Natural killer cell treated with Interleukin-12 subunit alpha and Interleukin-12 subunit beta and Interleukin-15 and Interleukin-18, amount 100 ng/mL, for 72 hours (primary cell): ENCODE measurements at places on chromosomes 5 and 9. TPM values are rescaled to one million over a fixed set of nuclear protein-coding genes. Genes with fewer than 3 reads are reported as not detected.

DNA sequence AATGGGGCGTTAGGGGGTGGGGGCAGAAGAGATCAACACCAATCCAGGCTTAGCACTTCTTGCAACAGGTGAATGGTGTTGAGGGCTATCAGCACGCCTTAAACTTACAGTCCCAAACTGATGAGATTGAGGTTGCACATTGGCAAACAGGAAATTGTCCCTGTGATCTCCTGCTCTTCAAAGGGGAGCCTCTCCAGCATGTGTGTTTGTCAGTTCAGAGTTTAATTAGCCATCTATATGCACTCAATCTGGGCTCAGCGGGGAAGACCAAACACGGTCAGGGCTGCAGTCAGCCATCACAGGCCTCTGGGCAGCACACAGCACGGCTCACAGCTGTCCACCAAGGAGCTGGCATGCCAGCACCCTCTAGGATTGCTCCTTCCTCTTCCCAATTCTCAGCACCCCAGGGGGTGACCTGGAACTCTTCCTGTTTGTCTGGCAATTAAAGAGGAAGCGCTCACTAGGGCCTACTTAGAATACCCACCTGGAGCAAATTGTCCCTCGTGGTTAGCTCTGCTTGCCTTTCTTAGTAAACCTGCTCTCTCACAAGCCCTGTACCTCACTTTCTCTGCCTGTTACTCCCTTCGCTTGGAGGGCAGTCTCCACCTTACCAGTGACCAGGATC lies 217.4 kb downstream of the SLIT3 start:
- no peaks in the 10 kb centered on the region for H3K36me3 ChIP-seq
- H3K4me1 ChIP-seq: no peaks in the 10 kb centered on the region
- peaks cover under 1% of the 10 kb centered on the region for H3K27me3 ChIP-seq
- no peak for DNase-seq

- H3K27ac ChIP-seq: peak overlapping the region; percentile 67
- H3K4me3 ChIP-seq: peak overlapping the region; percentile 15
- peaks cover 3% of the 10 kb centered on the region for H3K4me1 ChIP-seq
- no peaks in the 10 kb centered on the region for H3K36me3 ChIP-seq
Measured at GRCh38 chr9:127162864-127163365, 40.5 kb upstream of the ANGPTL2 start.

DNA sequence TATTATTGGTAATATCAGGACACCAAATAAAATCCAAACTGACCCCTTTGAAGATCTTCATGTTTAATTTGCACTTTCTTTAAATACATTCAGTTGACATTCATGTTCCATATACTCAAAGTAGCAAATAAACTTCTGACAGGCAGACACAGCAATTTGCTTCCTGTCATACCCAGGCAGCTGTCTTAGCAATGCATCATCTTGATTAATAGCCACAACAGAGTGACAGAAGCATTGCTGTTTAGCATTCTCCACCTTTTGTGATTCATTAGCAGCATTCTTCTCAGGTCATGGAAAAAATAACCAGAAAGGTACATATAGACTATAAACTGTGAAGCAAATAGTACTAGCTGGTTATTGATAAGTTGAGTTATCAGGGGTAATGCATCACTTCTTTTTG lies 366.8 kb downstream of the CYLC2 start:
- H3K4me3 ChIP-seq: no peak overlapping the region
- no peaks in the 10 kb centered on the region for H3K27me3 ChIP-seq
- H3K27ac ChIP-seq: no peak overlapping the region
- H3K36me3 ChIP-seq: peaks cover 6% of the 10 kb centered on the region
- H3K4me1 ChIP-seq: no peaks in the 10 kb centered on the region

DNA sequence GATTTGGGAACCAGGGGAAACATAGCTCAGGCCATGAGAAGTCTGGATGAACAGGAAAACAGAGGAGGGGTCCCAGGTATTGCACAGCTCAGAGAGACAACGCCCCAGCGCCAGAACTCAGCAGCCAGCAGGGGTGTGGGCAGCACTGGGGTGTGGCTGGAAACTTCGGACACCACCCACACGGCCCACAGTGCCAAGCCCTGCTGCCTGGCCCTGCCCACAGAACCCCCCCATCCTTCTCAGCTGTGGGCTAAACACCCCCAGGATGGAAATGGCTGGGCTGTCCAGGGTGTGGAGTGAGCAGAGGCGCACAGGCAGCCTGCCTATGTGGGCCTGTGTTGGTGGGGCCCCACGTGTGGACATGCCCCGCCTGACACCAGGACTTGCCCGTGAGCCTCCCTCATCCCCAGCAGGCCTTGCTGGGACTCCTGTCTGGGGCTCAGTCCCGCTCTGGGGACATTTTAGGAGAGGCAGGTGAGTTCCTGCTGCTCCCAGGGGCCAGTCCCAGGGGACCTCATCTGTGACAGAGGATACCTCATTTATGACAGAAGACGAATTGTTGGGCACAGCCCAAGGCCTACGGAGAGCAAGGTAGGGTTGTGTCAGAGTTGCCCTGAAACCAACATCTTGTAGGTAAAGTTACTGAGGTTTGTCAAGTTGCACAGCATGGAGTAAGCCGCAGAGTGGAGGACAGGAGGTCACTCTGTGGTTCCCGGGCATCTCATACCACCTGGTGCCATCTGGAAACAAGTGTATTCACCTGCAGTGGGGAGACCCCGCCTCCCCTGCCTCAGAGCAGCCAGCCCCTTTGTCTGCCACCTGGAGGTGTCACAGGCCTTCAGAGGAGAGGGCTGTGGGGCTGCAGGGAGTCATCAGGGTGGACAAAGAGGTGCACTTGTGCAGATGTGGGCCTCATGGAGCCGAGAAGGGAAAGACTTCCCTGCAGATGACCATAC lies 183.2 kb downstream of the AUH start:
- H3K36me3 ChIP-seq: no peaks in the 10 kb centered on the region
- H3K4me1 ChIP-seq: peaks cover 46% of the 10 kb centered on the region
- peak overlapping the region; percentile 68 for H3K4me3 ChIP-seq
- DNase-seq: no peak
- peak overlapping the region; percentile 72 for H3K27ac ChIP-seq

DNA sequence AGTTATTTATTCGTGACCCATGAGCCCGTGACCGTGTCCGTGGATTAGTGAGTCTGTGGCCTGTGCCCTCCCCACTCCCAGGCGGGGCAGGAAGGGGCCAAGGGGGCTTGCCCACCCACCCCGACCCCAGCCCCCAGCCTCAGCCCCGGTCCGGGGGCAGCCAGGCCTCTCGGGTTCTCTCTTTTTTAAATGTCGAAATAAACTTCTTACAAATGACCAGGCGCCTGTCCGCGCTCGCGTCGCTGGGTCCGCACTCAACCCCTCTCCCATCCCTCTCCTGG lies 7.6 kb downstream of the BARHL1 start:
- no peak for DNase-seq
- H3K4me1 ChIP-seq: peaks cover 6% of the 10 kb centered on the region
- H3K27me3 ChIP-seq: peaks cover 31% of the 10 kb centered on the region
- H3K36me3 ChIP-seq: peaks cover 11% of the 10 kb centered on the region
- no peak overlapping the region for H3K27ac ChIP-seq

GRCh38 chr9:129981180-129981907 lies 61.6 kb downstream of the FNBP1 start:
- no peaks in the 10 kb centered on the region for H3K27me3 ChIP-seq
- H3K36me3 ChIP-seq: peaks cover 4% of the 10 kb centered on the region
- peak overlapping the region; percentile 36 for H3K27ac ChIP-seq
- no peak overlapping the region for H3K4me3 ChIP-seq

The RALGPS1 gene
- 7.0 TPM for total RNA-seq

The SLC6A18 gene
- total RNA-seq: not detected

The LECT2 gene
- total RNA-seq: not detected
